ENCODE measurements at places on chromosomes 12 and 14.

DNA sequence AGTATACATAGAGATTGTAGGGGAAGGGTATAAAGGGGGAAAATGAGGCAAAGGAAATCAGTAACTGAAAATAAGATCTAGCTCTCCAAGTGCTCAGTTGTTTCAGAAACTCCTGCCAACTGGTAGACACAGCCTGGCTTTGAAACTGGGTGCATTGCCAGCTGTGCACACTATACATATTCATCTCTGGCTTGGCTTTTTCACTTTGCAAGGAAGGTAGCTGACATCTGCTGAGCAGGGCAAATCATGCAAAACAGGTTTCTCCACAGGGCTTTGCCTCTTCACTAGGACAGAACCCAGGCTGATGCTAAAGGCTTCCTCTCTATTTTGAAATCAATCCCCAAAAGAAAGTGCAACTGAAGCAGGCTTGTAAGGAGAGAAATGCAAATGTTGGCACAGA is 101.5 kb downstream of the HELB start:
- DNase-seq, result no peak

DNA sequence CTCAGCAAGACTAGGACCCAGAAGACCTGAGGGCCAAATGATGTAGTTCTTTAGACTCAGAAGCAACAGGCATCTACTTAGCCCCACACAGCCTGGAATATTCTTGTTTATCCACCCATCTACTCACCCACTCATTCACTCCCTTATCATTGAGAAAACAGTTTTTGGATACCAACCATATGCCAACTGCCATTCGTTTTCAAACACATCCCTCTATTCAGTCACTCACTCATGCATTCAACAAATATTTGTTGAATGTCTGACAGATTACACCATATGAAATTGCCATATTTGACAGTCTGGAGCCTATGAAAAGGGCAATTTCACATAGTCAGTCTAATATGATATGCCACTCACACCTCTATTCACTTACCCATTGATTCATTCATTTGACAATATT is 103.2 kb downstream of the NT5DC3 start:
- DNase-seq, result no peak

DNA sequence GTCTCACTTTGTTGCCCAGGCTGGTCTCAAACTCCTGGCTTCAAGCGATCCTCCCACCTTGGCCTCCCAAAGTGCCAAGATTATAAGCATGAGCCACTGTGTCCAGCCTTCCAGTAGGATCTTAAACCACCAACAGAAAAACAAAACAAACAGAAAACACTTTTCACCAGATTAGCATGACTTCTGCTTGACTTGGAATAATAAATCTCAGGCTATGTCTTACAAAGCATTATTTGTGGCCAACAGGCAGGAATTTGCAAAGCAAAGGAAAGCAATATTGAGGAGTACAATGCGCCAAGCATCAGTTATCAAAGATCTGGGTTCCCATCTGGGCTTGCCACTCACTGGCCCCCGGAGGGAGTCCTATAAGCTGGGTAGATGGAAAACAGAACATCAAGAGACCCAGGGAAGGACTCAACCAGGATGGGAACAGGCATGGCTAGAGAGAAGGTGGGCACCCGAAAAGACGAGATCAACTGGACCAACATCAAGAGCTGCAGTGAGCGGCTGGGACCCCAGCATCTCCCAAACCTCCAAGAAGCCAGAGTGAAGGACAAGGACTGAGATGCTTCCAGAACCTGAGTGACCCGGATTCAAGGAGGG is 101.2 kb downstream of the TMEM30B start:
- DNase-seq, result no peak

DNA sequence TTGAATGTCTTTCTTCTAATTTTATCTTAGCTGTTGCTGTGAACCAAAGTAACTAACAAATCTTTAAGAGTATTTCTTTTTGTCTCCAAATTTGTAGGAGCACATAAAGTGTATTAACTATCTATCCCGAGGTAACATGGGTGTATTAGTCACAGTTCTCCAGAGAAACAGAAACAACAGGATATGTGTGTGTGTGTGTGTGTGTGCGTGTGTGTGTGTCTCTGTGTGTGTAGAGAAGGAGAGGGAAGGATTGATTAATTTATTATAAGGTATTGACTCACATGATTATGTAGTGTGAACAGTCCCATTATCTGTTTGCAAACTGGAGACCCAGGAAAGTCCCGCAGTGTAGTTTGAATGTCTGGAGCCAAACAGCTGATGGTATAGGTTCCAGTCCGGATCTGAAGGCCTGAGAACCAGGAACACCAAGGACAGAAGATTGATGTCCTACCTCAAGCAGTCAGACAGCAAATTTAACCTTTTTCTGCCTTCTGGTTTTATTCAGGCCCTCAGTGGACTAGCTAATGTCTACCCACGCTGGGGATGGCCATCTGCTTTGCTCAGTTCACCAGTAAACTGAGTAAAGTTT is 14.4 kb downstream of the G2E3 start:
- no peak for DNase-seq

DNA sequence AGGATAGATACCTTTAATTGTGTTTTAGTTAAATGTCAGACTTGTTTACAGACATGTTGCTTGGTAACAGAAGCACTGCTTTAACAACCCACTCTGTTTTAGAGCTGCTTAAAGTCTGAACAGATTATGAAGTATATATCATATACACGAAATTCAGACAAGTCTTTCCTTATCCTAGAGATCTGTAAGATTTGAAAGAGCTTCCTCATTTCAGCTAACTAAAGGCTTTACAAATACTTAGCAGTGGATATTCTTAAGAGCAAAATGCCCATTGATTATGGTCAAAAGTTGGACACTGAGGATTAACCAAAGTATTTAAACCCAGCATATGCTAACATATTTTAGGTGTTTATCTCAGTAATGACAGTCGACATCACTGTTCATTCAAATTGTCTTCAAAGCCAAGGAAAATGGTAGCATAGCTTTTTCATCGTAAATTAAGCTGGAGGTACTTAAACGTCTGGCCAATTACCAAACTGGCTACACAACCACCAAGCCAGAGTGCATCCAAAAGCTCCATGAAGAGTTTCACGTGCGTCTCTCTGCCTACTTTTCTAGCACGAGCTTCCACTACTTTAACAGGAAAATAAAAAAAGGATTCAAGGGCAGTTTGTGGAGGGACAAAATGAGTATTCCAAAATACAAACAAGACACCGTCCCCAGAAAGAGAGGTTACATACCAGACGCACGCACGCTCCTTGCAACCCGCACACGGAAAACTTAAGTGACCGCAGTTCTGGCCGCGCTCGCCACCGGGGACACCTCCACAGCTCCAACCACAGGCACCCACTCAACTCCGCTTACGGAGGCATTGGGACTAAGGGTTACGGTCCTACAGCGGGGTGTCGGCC is 565 bp downstream of the CEP83 start:
- DNase-seq, result no peak

DNA sequence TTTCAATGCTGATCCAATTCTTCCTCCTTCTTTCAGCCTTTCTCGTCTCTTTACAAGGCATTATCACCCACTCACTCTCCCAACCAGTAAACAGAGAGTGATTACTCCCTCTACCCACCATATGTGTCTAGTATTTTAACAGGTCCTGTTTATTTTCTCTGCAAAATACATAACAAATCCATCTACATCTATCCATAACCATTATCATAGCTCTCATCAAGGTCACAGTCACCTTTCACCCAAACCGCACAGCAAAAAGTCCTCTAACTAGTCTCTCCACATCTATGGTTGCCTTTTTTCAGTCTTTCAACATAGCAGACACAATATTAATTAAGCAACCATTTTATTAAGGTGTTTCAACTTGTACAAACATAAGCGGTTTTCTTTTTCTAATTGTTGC is 21.9 kb upstream of the RERG start:
- no peak for DNase-seq

DNA sequence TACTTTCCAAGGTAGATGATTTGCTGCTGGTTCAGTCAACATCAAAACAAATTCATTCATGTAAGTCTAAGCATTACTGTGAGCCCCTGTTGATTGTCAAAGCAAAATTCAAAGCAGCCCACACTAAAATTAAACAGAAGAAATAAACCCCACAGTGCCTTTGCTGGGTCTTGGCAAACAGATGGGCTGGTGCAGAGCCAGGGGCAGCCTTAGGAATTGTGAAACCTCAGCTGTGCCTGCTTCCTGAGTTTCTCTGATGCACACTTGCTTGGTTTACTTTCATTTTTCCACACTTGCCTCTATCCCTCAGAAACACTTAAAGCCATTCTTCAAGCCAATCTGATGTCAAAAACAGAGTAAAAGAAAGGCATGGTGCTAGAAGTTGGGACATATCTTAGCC is 6.6 kb upstream of the PLEKHG7 start:
- no peak for DNase-seq

GRCh38 chr14:88040146-88040545 is 35.2 kb downstream of the GPR65 start:
- DNase-seq, result no peak

GRCh38 chr12:93130366-93131054 is 201.4 kb upstream of the EEA1 start:
- no peak for DNase-seq

GRCh38 chr14:99270458-99271220 is 1.4 kb downstream of the BCL11B start:
- no peak for DNase-seq

DNA sequence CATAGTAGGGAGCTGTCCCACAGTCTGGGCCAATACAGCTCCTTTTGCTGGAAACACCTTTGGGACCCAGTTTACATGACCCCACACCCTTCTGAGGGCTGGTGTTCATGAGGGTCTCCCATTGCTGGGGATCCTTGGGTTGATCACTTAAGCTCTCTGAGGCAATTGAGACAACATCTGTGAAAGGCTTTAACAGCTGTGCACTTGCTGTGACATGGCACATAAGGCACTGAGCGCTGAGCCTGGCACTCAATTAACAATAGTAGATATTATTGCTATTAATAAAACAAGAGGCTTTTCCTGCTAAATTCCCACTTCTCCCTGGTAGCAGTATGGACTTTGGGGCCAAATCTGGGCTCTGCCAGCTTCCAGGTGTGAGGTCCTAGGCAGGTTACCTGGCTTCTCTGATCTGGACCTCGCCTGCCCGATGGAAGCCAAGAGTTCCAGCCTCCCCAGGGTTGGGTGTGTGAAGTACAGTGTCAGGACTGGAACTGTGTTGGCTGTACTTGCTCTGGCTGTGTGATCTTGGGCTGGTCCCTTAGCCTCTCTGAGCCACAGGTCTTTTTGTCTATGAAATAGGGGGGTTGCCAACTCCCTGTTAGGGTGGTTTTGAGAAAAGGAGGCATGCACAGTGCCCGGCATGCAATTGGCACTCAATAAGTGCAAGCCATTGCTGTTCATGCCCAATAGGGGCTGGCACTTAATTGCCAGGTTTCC is 3.1 kb downstream of the SH2B3 start:
- no peak for DNase-seq

DNA sequence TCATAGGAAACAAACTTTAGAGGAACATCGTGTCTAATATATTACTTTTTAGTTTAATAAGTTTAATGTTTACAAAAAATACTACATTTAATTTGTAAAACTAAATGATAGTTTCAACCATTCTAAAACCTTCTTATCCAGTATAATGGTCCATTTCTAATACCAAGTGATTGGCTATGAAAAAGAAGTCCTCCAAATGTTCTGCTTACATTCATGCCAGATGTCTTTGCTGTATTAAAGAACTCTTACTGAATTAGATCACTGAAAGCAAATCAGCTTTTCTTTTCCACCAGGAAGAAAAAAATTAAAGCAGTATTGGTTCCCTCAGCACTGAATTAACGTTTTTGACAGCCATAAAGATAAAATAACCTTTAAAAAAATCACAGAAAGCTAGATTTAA is 3.7 kb downstream of the NOVA1 start:
- DNase-seq, result no peak

DNA sequence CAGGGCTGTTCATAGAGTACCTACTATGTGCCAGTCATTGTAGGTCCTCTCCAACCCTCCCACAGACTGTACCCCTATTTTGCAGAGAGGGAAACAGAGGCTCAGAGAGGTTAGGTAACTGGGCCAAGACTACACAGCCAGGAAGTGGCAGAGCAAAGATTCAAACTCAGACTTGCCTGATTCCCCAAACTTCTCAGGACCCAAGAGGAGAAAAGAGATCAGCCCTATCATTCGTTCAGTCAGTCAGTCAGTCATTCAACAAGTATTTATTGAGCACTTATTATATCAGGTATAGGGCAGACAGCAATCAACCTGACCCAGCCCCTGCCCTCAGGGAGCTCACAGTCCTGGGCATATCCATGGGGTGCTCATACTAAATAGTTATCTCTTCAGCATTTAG is 39.6 kb upstream of the CORO1C start:
- no peak for DNase-seq

DNA sequence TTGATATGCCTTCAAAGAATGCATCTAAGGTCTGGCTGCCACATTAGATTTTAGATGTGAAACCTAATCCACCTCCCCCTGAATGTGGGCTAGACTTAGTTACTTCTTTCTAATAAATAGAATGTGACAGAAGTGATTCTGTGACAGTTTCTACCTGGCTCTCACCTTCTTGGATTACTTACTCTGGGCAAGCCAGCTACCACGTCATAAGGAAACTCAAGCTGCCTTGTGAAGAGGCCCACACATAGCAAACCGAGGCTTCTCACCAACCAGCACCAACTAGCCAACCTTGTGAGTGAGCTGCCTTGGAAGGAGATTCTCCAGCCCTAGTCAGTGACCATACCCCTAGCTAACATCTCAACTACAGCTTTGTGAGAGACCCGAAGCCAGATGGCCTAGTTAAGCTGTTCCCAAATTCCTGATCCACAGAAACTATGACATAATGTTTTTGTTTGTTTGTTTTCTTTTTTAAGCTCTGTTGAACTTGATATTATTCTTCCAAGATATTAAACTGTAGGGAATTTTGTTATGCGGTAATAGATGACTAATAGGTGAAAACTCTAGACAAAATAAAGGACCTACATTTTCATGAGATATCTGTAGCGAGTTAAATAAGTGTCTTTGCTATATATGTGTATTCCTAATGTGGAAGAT is 6.2 kb downstream of the GPR19 start:
- no peak for DNase-seq

GRCh38 chr14:69089046-69089445 is 63.9 kb downstream of the DCAF5 start:
- DNase-seq, result no peak

DNA sequence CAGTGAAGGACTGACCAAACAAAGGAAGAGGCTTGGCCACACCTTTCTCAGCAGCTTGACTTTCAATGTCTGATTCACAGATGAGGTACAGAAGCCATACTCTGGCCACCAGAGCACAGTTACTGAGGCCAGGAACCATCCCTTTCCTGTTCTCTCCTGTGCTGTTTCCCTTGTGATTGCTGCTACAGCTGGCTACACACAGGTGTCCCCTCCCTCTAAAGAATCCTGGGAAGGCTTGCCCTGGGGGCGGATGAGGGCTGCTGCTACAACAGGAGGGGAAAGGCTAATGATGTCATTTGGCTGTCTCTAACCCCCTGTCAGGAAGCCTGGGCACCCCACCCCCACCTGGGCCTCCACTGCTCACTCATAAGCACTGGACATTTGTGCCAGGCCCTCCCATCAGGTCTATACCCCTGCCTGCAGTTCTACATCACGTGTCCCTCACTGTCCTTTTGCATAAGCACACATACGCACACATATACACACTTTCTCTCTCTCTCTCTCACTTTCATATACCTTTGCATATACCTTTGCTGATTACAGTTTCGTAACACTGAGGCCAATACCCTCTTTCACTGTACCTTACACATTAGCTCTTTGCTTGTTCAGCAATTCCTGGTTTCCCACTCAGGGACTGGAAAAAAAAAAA is 41.4 kb downstream of the PRPF40B start:
- DNase-seq, result no peak

GRCh38 chr14:90981636-90982035 is 78.8 kb downstream of the RPS6KA5 start:
- DNase-seq, result no peak

GRCh38 chr12:85348779-85349178 is 68.8 kb downstream of the ALX1 start:
- DNase-seq, result no peak

- no peak for DNase-seq
These were observed 15.7 kb downstream of the ANO6 start for GRCh38 chr12:45231515-45232145.
